ENCODE measurements at places on chromosomes 7 and 10. TPM values are rescaled to one million over a fixed set of nuclear protein-coding genes. Genes with fewer than 3 reads are reported as not detected.

DNA sequence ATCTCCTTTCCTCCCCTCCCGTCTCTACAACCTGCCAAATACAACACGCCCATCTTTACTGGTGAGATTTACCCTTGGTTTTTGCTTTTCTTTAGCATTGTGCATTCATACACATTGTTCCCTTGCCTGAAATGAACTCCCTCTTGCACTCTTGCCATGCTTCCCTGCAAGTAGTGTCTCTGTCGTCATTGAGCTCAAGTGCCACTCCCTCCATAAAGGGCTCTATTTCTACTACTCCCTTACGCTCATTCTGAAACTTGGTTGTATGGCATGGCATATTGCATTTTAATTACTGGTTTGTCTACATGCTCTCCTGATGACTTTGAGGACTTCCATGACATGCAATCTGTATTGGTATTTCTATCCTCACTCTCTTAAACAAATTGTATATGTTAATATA lies 242.7 kb downstream of the THSD7A start:
- DNase-seq, result no peak

GRCh38 chr7:156816943-156817572 lies 75.9 kb downstream of the LMBR1 start:
- DNase-seq, result peak; percentile 16

Gene GLI3
- 3.6 TPM for total RNA-seq

- no peak for DNase-seq
Observed at GRCh38 chr10:76388321-76389023, 957.0 kb downstream of the LRMDA start.

Gene BMS1
- total RNA-seq, result 15.8 TPM

Gene TLX1
- 0.24 TPM for total RNA-seq

- peak; percentile 36 for DNase-seq
Observed at GRCh38 chr7:158827411-158828132, 1.7 kb downstream of the ESYT2 start.
